NCI-H748 treated with DMSO at 0.1 percent for 48 hours (cell line): ENCODE measurements at places on chromosomes 12 and 14.

DNA sequence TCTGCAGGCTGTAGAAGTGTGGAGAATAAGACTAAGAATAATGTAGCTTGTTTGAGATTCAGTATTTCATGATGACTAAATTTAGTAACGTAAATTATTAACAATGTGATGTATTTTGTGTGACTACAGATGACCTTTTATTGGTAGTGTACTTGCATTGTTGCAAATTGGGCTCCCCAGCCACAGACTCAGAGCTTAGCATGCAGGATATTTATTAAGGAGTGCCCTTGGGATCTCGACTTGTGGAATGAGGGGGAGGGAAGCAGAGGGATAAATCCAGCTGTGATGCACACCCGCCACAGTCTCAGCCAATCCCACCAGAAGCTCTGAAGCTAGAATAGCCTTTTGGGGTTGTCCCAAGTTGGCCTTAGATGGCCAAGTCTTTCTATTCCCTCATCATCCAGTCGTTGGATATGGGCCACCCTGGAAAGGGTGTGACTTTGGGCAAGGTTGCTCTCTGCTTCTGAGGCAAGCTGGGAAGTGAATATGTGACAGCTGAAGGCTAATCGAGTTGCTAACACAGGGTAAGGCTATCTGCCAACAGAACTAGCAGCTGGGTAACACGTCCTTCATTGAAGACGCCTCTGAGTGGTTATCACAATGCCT, 42.1 kb upstream of the USP44 start:
- DNase-seq = no peak

- no peak for DNase-seq
These were observed 6.5 kb upstream of the TMBIM4 start for GRCh38 chr12:66176105-66176900.

DNA sequence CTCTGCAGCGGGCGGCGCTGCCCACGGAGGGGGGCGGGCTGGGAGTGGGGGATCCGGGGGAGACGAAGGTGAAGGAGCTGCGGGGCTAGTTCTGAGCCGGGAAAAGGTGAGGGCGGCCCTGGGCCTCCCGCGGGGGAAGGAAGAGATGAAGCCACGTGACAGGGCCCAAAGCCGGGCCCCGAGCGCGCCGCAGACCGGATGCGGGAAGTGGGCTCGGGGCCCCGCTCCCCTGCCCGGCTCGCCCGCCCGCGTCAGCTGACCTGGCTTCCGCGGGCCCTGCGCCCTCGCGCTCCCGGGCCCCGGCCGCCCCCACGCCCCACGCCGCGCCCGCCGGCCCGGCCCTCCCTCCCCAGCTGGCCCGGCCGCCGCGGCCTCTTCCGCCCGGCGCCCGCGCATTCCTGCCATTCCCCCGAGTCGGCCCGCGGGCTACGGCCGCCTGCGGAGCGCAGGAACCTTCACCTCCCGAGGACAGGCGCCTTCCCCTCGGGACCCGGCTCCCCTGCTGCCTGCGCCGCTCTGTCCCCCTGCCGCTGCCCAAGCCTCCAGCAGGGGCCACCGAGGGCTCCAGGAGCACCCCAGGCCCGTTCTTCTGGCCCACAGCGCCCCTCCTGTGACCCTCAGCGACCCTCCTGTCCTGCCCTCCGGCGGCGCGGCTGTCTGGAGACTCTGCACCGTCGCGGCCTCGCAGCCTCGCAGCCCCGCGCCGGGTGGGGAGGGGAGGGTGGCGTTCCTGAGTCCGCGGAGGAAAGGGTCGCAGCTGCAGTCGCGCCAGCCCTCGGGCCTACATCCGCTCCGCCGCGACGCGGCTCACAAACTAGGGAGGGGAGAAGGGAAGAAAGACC, 20.4 kb downstream of the NINJ2 start:
- no peak for DNase-seq

DNA sequence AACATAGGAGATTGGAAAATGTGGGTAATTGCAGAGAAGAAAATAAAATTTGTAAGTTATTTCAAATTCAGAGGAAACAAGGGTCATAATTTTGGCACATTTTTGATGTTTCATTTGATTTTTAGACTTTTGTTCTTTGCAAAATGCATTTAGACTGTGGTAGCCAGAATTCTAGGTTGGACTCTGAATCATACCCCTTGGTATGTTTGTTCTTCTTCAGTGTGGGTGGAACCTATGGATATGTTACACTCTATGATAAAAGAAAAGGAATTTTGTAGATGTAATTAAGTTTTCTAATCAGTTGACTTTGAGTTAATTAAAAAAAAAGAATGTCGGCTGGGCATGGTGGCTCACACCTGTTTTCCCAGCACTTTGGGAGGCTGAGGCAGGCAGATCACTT, 827.0 kb downstream of the AACS start:
- no peak for DNase-seq

- DNase-seq = no peak
These were observed 37.3 kb downstream of the VDR start for GRCh38 chr12:47867495-47867941.

DNA sequence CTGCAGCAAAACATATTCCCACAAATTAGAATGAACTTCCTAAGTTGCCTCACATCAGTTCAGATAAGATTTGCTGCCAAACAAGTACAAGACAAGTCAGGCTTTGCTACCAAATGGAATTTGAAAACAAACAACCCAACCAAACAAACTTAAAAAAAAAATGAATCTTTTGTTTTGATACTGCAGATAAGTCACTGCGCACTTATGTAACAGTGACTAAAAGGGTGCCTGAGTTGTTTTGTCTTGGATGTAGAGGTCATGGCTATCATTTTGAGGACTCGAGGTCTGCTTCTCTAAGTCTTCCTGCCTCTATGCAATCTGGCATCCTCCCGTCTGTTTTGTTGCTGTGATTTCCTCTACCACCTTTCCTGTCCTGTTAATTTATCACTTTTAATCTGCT, 11.1 kb upstream of the EPS8 start:
- no peak for DNase-seq

- no peak for DNase-seq
These were observed 7.5 kb downstream of the ITGA5 start for GRCh38 chr12:54411391-54412241.

DNA sequence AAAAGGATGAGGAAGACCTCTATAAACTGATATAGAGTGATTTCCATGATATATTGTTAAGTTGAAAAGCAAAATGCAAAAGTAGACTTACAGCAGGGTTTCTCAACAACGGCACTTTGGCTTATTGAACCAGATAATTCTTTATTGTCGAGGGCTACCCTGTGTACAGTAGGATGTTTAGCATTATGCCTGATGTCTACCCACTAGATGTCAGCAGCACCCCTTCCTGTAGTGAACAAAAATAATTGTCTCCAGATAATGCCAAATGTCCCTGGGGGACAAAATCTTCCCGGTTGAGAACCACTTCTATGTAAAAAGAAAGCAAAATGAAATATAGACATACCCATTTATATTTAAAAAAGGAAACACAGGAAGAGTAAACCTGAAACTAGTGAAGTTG, 32.4 kb downstream of the ABCD2 start:
- DNase-seq = no peak

GRCh38 chr14:59330455-59330854, 134.7 kb downstream of the GPR135 start:
- no peak for DNase-seq

DNA sequence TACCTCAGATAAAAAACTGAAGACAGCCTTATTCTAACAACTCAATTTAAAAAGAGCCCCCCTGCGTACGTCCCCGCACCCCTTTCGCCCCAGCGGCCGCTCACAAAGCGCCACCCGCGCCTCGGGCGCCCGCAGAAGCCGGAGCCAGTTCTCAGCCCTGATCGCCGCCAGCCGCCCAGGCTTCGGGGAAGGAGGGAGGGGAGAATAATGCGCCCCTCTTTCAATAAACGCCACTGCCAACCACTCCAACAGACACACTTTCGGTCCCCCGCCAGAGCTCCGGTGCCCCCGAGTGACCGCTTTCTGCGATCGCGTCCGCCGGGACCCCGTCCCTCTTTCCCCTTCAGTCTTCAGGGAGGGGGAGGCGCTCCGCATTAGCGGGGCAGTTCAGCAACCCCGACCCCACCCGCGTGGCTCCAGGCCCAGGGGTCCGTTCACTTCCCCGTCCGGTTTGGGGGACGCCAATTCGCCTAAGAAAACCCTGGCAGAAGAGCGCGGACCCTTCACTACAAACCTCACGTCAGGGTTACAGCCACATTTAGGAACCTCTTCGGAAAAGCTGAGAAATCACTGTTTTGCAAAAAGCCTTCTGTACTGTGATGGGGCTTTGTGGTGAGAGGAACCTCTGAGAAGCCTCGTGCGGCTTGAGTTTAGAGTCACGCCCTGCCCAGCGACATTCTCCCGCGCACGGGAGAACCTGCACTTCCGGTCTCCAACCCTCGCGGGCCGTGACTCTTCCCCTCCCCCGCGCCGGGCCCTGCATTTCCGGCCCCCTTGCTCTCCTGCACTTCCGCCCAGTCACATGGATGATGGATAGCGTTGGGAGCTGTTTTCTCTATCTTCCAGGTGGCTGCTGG, 18.7 kb downstream of the FOXG1 start:
- no peak for DNase-seq

DNA sequence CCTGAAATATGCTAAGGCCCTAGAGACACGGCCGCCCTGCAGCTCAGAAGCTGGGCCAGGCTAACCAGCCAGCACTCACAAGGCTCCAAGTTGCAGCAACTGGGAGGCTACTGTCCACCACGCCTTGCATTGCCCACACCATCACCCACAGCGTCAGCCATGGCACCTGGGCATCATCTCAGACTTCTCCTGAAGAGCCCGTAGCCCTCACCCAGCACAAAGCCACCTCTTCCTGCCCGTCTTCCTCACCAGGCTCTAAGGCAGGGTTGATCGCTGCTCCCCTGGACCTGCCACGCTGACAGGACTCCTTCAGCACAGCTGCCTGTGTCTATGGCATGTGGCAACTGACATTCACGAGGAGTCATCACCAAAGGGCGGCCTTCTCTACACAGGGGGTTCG, 38.1 kb downstream of the CDC42BPB start:
- no peak for DNase-seq

- peak; percentile 20 for DNase-seq
These were observed 4.3 kb downstream of the PPP1R1A start for GRCh38 chr12:54584128-54584527.

- DNase-seq = no peak
These were observed 8.3 kb downstream of the TRAF3 start for GRCh38 chr14:102785595-102785963.

- DNase-seq = no peak
These were observed 901.7 kb downstream of the LRFN5 start for GRCh38 chr14:42508209-42508946.

- no peak for DNase-seq
These were observed 51.3 kb downstream of the RMST start for GRCh38 chr12:97513950-97514349.

DNA sequence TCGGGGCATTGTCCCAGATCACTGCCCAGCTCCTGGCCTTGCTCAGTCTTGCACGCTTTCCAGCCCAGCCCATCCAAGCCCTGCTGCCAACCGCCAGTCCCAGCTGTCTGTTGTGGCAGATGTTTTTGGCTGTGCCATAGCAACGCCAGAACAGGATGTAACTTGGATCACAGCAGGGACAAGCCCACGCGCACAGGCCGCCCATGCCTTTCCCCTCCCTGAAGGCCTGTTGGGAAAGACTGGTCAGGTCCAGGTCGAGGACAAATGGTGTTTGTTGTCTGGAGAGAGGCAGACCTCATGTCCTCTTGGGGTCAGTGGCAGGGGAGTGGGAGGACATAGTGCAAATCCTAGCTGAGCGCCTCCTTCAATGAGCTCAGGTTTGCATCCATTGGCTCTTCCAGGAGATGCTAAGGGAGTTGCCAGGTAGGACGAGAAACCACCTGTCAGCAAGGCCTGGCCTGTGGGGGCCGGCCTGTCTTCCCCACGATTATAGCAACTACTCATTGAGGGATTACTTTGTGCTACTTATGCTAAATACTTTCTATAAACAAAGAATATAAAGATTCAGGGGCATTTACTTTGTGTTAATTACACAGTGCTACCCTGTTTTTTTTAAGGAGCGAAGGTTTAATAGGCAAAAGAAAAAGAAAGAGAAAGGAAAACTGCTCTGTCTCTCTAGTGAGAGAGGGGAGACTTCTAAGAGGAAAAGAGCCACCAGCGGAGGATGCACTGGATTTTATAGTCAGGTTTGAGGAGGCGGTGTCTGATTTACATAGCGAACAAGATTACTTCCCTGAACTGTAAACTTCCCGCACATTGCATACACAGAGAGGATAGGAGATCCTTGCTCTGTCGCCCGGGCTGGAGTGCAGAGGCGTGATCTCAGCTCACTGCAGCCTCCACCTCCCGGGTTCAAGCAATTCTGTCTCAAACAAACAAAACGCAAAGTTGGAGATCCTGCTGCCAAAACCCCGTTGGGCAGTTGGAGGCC, 42.8 kb upstream of the CORO1C start:
- DNase-seq = no peak

DNA sequence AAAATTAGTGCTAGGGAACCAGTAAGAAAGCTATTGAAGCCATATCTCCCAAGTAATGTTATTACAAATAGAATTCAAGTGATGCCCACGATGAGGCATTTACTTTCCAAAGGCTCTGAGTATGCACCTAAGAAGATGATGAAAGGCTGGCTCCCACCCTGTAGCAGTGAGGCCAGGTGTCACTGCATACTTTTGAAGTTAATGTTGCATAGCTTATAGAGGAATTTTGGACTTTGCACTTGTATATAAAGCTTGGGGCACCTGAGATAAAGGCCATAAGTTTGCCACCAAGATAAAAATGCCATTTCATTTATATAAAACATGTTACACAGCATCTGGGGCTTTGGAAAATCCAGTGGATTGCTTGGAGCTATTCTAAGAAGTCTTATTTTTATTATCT, 96.2 kb downstream of the PTPRB start:
- DNase-seq = no peak
